Activated CD4-positive, alpha-beta T cell treated with anti-CD3 and anti-CD28 coated beads for 48 hours (primary cell): ENCODE measurements at places on chromosomes 7 and 10.

DNA sequence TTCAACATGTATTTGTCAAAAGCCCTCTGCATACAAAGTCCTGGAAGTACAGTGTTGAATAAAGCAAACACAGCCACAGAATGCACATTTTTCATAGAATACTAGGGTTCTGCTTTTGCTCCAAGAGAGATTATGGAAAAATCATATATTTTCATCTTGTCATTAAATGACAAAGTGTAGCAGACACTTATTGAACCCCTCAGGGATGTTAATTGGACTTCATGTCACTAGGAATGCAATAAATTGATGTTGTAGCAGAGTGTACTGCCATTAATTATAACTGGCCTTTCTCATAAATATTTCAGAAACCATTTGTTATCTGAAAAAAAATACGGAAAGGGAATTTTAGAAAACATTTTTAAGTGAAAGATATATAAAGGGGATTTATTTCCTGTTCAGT, 64.5 kb upstream of the TAC1 start:
- DNase-seq, result no peak

DNA sequence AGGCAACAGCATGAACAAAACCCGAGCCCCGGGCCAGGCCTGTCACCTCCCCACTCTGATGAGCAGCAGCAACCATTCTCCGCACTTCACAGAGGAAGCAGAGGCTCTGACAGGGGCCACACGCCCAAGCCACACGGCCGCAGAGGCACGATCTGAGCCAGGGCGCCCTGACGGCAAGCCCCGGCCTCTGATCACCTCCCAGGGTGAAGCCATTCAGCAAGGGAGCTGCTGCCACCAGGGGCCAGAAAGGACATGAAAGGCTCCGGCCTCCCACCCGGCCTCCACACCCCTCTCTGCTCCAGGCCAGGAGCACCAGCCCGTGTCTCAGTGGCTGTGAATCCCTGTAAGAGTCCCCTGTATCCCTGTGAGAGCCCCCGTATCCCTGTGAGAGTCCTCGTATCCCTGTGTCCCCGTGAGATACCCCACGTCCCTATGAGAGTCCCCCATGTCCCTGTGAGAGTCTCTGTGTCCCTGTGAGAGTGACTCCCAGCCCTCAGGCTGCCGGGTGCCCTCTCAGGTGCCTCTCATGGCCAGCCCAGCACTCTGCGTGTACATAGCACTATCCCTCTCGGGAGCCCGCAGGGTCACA, 187.8 kb downstream of the MAD1L1 start:
- no peak for DNase-seq

DNA sequence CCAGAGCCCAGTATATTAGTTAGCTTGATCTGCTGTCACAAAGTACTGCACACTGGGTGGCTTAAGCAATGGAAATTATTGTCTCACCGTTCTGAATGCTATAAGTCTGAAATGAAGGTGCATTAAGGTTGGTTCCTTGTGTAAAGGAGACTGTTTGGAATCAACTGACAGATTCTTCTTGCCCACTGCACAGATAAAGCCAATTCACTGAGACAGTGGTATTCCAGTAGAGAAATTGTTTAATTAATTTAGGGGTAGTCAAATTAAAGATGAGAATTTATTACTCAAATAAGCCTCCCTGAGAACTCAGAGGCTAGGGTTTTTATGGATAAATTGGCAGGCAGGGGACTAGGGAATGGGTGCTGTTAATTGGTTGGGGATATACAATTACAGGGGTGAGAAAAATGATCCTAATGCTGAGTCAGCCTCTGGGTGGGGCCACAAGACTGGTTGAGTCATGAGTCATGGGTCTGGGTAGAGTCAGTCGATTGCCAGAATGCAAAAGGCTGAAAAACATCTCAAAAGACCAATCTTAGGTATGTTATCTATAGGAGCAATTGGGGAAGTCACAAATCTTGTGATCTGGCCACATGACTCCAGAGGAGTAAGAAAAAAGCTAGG, 23.5 kb upstream of the SAMD9L start:
- DNase-seq, result no peak

- DNase-seq, result no peak
Observed at GRCh38 chr10:116158036-116158435, 115.0 kb downstream of the GFRA1 start.

DNA sequence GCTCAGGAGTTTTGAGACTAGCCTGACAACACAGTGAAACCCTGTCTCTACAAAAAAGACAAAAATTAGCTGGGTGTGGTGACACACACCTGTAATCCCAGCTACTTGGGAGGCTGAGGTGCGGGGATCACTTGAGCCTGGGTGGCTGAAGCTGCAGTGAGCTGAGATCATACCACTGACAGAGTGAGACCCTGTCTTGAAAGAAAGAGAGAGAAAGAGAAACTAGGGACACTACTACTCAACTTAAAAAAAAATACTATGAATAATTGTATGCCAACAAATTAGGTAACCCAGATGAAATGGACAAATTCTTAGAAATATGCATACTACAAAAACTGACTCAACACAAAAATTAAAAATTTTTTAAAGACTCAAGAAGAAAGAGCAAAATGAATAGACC, 28.5 kb downstream of the SMURF1 start:
- no peak for DNase-seq

DNA sequence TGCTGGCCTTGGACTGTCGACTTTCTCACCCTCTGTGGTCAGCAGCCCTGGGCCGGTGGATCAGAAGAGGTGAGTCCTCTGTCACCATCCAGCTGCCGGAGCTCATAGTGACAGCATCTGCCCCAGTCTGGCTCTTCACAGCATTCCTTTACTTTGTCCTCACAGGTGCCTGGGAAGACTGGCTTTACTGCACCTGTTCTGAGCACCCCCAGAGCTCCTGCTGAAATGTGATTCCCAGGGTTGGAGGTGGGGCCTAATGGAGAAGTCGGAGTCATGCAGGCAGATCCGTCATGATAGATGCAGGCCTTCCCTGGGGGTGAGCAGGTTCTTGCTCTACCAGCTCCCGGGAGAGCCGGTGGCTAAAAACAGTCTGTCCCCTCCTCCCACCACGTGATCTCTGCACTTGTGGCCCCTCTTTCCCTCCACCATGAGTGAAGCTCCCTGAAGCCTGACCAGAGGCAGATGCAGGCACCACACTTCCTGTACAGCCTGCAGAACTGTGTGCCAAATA, 171.5 kb downstream of the ZMYND11 start:
- no peak for DNase-seq

DNA sequence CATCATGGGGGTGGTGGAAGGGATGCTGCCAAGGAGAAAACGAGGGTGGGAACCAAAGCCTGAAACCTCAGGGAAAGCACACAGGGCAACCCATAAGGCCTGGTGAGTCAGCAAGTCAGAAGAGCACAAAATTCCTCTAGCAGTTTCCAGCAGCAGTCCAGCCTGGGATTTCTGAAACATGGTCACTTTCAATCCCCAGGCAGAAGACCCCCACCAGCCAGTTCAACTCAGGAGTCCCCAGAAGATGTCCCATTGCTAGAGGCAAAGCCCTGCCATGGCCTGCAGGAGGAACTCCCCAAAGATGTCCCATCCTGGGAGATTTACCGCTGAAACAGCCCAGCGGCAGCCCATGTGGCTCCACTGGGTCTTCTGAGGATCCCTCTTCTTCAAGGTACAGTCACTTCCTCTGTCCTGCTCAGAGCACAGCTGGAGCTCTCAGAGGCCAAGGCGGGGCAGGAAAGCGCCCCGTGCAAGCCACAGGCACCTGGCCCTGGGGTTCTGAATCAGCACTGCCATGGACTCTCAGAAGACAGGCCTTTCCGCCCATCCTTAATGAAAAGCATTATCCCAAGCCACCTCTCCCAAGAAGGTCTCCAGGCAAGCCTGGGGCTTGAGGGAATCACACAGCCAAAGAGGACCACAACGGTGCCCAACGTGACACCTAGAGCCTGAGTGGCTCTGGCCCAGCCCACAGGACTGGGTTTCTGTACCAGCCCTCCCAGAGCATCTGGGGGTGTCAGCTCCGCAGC, 196.9 kb downstream of the GRID1 start:
- no peak for DNase-seq

- DNase-seq, result no peak
Observed at GRCh38 chr10:6320320-6321010, 117.7 kb downstream of the PFKFB3 start.

DNA sequence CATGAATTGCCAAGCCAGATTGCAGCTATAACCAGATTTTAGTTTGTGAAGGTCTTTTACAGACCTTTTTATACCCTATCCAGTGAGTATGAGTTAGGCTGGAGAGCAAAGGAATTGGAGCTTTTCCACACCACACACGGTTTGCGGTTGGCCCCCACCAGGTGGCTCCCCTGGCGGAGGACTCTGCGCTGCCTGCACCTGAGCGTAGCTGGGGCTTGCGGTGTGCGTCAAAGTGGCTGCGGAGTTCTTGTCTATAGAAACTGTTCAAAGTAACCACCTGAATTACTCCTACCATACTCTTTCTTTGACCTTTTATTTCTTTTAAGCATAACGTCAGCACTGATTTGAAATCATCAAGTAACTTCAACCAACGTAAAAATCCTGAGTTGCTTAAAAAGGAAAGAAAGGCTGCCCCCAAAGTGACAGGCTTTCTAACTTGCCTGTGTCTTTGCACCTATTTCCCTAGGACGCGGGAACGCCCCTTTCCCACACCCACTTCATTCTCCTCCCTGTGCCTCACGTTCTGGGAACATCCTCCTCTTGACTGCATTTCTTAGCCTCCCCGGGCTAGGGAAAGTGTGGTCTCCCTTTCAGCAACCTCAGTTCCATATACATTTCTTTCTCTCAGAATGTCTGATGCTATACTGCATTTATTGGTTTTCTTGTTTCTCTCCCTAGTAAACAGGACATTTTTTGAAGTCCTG, 47.6 kb upstream of the TMEM72 start:
- no peak for DNase-seq

DNA sequence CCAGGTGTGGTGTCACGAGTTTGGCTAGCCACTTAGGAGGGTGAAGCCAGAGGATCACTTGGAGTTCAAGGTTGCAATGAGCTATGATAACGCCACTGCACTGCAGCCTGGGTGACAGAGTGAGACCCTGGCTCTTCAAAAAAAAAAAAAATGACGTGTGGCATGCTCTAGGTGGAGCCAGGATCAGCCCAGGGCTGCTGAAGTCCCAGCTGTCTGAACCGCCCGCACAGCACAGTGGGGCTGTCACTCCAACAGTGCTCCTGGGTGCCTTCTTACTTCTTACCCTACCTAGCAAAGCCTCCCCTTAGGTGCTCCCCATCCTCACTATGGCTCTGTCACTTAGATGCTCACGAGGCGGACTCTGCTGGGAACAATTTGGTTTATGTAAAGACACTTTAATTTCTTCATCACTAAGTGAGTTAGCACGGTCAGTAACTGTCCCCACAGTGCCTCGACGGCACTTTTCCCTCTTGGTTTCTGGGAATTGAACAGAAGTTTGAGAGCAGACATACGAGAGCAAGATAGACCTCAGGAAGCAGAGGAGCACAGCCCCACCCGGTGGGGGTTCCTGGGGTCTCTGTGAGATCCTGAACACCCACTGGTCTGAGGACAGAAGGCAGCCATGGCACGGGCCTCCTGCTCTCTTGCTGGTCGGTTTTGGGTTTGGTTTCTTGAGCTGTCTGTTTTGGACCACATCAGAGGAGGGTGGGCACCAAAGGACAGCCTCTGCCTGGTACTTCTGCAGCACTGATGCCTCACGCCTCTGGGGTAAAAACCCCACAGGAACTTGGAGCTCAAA, 66.2 kb upstream of the BTBD16 start:
- no peak for DNase-seq

DNA sequence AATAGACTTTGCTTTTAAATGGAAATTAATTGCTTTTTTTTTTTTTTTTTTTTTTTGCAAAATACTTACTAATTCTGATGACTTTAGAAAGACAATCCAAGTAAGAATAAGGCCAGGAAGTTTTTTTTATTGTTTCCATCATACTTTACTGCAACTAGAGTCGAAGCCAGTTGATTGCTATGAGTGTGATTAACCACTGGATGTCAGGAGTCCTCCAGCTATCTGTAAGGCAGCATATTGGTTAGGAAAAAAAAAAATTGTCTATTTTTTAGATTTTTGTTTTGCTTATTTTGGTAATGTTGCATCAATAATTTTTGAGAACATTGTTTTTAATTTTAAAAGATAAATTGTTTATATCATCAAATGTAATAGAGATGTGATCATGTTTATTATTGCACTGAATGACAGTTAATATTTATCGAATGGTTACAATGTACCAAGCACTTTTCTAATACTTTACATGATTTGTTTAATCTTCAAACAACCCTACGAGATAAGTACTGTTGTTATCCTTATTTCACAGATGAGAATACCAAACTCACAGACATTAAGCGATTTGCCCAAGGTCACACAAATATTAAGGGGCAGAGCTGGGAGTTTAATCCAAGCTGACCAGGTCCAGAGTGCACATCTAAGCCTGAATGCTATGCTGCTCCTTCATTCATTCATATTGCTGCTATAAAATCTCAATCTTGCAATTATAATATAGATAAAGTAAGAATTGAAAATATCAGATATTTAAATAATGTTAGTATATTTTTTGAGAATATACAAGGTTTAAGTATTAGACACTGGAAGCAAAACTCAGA, 19.9 kb upstream of the LMOD2 start:
- no peak for DNase-seq

DNA sequence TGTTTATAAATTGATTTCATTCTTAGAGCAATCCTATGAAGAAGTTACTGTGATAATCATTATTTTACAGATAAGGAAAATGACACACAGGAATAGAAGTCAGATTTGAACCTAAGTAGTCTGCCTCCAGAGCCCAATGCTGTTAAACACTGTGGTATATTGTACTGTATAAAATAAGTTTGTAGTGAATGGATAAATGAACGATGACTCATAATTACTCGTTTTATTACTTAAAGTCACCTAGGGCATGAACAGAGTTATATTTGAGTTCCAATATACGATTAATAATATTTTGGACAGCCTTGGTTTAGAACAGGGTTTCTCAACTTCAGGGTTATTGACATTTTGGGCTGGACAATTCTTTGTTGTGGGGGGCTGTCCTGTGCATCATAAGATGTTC, 7.8 kb upstream of the BTRC start:
- no peak for DNase-seq

DNA sequence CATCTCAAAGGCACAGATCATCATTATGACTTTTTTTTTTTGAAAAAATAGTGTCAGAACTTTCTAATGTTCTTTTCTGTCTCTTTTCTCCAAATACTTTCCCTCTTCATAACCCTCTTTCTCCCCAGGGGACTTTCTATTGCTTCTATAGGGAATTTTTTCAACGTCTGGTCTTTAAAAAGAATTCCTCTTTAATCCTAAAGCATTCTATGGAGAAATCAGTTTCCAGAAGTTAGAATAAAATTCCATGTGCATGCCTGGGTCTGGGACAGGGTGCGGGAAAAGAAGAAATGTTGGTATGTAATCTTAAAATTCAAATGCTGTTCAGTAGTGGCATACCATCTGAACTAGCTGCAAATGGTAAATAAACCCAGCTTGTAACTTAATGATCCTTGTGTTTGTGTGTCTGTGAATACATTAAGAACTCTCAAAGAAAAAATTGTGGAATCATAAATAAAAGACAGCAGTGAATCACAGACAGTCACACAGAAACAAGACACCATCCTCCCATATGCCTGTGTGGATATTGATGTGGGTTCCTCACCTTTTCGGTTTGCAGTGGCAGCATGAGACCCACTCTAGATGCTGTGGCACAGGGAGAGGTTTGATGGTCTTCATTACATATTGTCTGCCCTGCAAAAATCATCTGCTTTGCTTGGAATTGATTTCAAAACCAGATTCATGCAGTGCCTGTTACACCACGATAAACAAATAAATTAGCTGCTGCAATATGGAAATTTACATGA, 374.7 kb upstream of the NRP1 start:
- no peak for DNase-seq

GRCh38 chr10:69333205-69333604, 54.9 kb downstream of the HK1 start:
- DNase-seq, result no peak

GRCh38 chr7:47885309-47885986, 62.8 kb downstream of the PKD1L1 start:
- DNase-seq, result peak; percentile 29
